ENCODE measurements at places on chromosomes 3 and 15. TPM values are rescaled to one million over a fixed set of nuclear protein-coding genes. Genes with fewer than 3 reads are reported as not detected.

DNA sequence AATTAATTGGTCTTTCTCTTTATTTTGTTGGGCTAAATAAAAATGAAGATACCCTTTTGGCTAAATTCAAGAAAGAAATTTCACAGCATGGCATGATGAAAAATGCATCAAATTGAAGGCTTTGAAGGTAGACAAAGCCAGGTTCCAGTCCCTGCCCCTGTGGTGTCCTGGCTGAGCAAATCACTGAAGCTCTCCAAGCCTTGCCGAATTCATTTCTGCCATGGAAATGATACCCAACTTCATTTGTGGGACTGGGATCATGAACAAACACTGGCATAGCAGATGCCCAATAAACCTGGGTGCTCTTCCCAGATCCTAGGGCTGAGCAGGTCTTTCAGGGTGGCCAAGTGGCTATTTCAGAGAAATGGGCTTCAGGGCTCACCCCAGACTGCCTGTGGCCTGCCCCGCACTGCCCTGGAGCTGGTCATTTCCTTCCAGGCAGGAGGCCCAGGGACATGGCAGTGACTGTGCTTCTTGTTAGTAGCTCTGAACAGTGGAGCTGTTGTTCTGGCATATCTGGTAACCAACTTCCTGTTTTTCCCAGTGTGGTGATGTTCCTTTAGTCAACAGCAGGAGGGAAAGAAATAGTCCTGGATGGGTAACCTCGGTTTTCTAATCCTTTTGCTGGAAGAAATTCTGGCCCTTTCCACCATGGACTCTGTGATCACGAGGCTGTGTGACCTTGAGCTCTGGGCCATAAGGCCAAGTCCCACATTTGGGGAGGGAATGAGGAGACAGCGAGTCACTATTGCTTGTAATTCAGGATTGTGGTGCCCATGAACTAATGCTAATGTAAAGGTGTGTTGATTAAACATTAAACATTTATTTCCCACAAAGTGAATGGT, 47.6 kb downstream of the CTDSPL start:
- DNase-seq, result no peak

DNA sequence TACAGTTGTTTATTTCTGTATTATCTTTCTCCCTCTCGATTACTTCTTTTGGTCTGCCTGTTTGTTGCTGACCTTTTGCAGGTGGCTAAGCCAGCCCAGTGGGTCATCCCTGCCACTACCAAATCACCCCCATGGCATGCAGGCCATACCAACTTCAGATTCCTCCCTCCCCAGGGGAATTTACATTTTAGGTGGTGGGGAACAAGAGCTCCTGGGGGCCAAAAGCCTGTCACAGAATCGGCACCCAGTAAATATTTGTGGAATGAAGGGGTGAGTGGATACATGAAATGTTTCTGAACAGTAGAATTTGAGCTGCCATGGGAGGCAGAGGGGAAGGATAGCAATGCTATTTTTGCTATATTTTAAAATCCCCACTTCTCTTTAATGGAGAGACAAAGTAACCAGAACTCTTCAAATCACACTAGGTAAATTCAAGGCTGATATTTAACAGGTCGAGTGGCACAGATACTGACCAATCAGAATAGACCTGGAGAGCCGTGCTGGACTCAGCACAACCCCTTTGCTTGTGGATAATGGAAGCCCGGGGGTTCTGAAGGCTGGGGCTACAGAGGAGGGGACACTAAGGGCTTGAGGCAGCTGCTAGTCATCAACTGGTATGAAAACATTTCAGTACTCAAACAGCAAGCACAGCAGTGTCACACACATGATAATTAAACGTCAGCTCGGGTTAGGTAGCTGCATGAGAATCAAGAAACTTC, 54.3 kb upstream of the SMAD3 start:
- no peak for DNase-seq

GRCh38 chr3:72109327-72110259, 324.6 kb upstream of the PROK2 start:
- DNase-seq, result no peak

- no peak for DNase-seq
Observed at GRCh38 chr3:140448001-140448400, 229.9 kb upstream of the TRIM42 start.

DNA sequence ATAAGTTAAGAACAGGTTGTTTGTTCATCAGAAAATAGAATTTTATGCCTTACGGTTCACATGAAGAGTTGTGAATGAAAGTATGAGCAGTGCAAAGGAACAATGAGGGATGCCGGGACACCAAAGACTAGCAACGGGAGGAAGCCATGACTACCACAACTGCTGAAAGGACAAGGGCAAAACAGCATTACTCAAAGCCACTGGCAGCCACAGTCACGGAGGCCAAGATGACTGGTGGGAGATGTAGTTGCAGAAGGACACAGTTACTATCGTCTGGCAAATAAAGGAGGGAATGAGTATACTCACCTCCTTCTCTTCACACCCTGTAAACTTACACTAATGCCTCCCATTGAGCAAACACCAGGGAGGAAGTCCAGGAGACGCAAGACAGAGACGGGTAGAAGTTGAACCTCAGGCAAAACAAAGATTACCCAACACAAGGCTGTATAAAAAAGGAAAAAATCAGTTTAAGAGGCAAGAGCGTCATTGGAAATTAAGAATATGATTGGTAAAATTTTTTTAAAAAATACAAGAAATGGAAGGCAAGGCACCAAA, 675.5 kb downstream of the FHIT start:
- no peak for DNase-seq

DNA sequence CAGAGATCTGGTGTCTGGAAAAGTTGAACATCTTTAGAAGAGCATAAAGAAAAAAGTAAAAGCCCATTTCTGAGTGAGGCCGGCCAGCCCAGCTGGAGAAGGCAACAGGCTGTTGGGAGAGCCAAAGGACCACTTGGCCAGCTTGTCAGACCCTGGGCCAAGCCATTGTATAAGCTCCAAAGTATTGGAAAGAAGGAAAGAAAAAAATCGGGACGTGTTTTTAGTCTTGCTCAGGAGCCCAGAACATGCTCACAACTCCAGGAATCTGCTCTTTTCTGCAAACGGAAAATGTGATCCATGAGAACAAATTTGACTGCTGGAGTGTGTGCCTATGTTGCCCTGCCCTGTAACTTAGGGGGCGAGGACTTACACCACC, 10.4 kb upstream of the CLPX start:
- no peak for DNase-seq

GRCh38 chr3:177357352-177358090, 160.2 kb upstream of the TBL1XR1 start:
- DNase-seq, result no peak

Gene ERICH6
- 0.40 TPM for total RNA-seq

Gene SLC28A1
- total RNA-seq, result not detected

Gene ATR
- 27.9 TPM for total RNA-seq

Gene TJP1
- total RNA-seq, result 0.72 TPM
